ENCODE measurements at places on chromosomes 4 and X.

DNA sequence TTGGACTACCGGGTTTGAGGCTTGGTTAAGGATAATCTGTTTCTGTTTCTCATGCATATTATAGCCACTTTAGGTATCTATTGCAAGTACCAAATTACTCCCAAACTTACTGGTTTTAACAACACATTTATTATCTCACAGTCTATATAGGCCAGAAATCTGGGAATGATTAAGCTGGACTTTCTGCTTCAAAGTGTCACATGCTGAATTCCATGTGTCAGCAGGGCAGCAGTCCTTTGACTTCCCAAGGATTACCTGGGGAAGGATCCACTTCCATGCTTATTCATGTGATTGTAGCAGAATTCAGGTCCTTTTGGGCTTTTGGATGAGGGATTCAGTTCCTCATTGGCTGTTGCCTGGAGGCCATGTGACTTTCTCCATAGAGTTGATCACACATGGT, 349.0 kb upstream of the TRAM1L1 start:
- no peak for DNase-seq

- no peak for DNase-seq
These were observed 82.4 kb upstream of the BEND4 start for GRCh38 chr4:42234817-42235216.

DNA sequence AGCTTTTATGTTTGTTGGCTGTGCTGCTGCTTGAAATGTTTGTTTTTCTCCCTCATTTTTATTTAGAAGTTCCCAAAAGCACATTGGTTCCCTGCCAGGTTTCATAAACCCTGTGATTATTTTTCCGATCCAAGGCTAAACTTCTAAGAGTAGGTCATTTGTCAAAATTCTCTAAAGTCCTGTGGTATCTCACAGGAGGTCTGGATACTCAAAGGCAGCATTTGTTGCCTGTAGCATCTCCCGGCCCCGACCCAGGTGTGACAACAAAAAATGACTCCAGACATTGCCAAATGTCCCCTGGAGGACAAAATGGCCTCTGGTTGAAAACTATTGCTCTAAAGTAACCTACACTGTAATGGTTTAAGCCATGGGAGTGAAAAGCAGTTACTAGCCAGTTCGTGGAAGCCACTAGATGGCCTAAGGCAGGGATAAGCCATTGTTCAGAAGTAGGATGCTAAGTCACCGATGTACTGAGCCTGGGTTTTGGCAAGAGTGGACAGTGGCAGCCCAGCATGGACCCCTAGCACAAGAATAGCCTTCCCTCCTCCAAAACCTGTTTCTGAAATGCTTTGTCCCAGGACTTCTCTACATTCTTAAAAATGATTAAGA, 256.1 kb downstream of the THOC2 start:
- DNase-seq: no peak

DNA sequence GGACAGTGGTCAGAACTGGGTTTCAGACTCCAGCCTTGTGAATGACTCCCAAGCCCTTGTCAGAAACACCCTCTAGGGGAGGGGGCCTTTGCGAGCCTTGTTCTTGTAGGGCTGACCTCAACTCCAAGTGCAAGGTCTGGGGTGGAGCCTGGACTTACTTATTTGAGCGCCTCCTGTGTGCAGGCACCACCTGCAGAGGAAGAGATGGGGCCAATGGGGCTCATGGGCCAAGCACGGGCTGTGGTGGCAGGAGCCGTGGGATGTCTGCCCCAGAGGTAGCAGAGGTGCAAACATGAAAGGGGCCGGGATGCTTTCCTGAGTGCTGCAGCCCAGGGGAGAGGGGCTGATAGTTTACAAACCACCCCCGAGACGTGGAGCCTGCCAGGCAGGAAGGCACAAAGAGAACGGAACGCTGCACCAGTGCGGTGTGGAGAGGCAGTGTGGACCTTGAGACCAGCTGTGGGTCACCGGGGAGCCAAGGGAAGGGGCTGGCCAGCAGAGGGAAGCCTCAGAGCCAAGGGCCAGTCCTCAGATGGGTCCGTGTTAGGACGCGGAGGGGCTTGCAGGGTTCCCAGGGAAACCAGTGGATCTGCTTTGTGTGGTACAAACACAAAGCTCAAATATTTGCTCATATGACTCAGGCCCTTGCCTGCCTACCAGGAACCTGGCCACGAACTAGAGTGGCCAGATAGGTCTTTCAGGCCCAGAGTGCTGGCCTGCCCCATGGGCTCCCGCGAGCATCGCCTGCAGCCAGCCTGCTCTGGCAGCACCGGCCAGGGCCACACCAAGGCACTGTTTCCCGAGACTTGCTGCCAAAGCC, 8.7 kb upstream of the TADA2B start:
- no peak for DNase-seq

Measured in AML-193 (cell line).